ENCODE measurements at places on chromosomes 6 and 20. TPM values are rescaled to one million over a fixed set of nuclear protein-coding genes. Genes with fewer than 3 reads are reported as not detected.

DNA sequence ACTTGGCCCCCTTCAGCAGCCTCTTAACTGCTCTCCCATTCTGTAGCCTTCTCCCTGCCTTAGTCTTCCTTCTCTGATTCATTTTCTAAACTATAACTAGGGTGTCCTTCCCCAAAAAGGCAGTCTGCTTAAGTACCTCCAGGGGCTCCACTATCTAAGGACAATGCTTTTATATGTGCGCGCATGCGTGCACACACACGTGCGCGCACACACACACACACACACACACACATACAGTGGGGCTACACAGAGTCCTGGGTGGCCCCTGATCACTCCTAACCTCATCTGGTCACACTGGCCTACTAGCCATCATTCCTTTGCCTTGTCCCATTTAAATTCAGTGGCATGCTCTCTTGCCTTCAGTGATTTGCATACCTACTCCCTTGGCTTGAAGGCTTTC is 654.3 kb upstream of the CHD6 start:
- DNase-seq, result no peak

DNA sequence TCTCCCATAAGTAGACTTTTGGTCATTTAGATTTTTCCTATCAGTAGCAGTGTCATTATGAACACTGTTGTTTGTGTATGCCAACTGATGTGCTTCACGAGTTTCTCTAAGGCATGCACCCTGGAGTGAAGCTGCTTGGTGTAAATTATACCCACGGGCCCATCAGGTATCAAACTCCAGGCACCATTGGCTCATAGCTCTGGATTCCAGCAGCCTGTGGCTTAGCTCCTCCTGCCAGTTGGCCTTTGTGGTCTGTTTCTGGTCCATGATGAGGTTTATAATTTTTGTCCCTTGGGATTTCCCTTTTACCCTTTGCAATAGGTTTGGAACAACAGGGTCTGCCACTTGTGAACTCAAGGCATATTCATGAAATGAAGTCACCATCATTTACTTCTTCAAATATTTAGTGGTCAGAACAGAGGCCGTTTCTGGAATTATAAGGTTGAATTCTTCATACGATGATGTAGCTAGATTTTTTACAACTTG is 350.5 kb downstream of the PRL start:
- no peak for DNase-seq

- DNase-seq, result no peak
Measured at GRCh38 chr20:54257071-54257816, 49.4 kb downstream of the PFDN4 start.

DNA sequence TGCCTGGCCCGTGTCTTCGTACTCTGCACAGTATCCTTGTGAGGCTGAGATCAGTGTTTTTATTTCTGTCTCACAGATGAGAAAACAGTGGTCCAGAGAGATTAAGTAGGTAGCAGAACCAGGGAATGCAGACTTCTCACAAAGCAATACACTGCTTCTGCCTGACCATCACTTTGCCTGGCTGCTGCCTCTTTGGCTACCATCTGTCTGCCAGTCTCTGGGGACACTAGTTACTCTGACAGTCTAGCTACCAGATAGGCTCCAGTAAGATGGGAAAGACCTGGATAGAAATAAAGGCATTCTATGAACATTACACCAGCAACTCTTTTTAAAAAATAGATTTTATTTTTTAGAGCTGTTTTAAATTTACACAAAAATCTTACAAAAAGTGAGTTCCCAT is 96.9 kb downstream of the PHACTR3 start:
- no peak for DNase-seq

GRCh38 chr20:346640-347316 is at the start of gene NRSN2:
TSS of gene NRSN2 (plus strand) at chr20:347111. CDS start at chr20:349644, 2,533 bp downstream.
- DNase-seq, result no peak

- no peak for DNase-seq
Measured at GRCh38 chr20:51631011-51631950, 88.8 kb upstream of the NFATC2 start.

DNA sequence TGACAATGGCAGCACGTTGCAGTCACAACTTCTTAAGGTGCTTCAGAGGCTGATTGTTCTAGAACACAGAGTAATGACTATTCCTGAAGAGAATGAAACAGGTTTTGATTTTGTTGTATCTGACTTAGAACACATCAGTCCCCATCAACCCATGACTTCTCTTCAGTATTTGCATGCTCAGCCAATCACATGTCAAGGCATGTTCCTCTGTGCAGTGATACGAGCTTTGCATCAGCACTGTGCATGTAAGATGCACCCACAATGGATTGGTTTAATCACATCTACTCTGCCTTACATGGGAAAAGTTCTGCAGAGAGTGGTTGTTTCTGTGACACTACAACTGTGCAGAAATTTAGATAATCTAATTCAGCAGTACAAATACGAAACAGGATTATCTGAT is 54.3 kb downstream of the PGM3 start:
- DNase-seq, result no peak

DNA sequence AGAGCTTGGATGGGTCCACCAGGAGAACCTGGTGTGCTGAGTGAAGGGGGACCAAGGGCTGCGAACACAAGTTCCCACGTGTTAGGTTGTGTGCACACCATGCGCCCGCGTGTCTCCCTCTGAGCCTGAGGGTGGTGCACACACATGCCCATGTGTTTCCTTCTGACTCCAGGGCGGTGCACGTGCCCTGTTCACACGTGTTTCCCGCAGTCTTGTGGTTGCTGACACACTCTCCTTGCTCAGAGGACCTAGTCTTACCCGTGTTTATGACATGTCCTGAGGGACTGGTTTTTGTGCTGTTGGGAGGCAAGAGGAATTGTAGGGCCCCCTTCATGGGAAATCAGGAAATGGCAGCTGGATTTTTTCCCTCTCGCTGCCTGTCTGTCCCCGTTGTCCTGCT is 36.3 kb upstream of the PCMTD2 start:
- DNase-seq, result no peak

- no peak for DNase-seq
Measured at GRCh38 chr20:36092398-36093024, 62.0 kb upstream of the EPB41L1 start.

- DNase-seq, result no peak
Measured at GRCh38 chr6:4319981-4320683, 184.8 kb upstream of the ECI2 start.

GRCh38 chr20:9281803-9282202 is 212.9 kb downstream of the PLCB4 start:
- no peak for DNase-seq

- DNase-seq, result no peak
Measured at GRCh38 chr6:1312473-1313367, 822 bp downstream of the FOXQ1 start.

DNA sequence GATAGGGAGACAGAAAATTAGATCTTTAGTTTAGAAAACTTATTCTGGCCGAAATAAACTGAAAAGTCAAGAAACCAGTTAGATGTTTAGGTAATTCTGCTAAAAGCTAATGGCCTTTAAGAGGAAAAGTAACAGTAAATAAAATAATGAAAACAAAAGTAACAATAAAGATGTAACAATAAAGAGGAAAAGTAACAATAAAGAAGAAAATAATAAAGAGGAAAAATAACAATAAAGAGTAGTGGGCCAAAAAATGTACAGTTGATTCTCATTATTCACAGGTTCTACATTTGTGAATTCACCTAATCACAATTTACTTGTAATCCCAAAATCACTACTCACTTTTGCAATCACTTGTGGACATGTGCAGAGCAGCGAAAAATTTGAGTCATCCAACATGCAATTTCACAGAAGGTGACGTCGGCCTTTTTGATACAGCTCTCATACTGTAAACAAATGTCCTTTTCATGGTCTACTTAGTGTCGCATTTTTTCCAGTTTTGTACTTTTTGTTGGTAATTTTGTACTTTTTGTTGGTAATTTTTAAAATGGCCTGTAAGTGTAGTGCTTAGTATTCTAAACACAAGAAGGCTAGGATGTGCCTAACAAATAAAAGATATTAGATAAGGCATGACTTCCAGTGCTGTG is 24.0 kb downstream of the HBS1L start:
- DNase-seq, result no peak

GRCh38 chr20:63640086-63640485 is 13.1 kb downstream of the STMN3 start:
- DNase-seq, result no peak

DNA sequence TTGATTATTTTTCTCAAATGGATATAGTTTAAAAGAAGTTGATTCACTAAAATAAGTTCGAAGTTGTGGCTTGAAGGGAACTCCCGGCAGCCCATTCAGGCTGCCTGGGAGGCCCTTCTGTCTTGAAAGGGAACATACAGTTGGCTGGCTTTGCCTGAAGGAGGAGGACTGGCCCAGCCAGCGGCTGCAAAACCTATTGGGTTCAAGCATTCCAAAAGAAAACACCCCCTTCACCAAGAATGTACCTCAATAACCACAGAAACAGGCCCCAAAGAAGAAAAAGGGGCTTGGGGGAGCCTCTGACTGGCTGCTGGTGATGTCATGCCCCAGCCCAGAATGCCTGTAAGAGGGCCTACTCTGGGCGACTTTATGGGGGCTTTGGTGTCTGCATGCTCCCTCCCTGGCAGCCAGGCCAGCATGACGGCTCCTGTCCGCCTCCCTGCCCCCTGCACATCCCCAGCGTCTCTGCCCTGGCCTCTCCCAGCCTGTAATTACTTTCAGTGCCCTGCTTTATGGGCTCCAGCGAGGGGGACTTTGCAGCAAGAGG is 36.5 kb downstream of the MAFB start:
- DNase-seq, result no peak

- no peak for DNase-seq
Measured at GRCh38 chr6:165769884-165770283, 106.8 kb upstream of the PDE10A start.

- DNase-seq, result no peak
Measured at GRCh38 chr6:140623498-140623897, 1249.0 kb upstream of the CITED2 start.

GRCh38 chr6:154738551-154738961 is 5.3 kb downstream of the SCAF8 start:
- peak; percentile 14 for DNase-seq

GRCh38 chr6:10421158-10421920 is 6.5 kb upstream of the TFAP2A start:
- no peak for DNase-seq

GRCh38 chr6:40378071-40378724 is 209.0 kb downstream of the LRFN2 start:
- DNase-seq, result no peak

GRCh38 chr6:149508485-149508884 is 23.7 kb upstream of the ZC3H12D start:
- DNase-seq, result no peak

DNA sequence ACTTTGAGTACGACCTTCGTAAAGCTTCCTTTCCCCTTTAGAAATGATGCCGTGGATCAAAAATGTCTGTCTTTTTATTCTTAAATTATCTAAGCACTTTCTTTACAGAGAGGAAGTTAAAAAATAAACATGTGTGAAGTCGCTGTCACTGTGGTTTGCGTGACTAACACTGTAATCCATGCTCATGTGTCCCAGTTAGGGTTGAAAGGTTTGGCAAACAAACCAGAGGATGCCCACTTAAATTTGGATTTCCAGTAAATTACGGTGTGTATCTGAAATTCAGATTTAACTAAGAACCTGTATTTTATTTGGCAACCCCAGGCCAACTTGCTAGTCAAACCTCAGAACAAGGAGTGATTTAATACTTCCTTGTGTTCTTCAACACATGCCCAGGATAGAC is 21.1 kb downstream of the HLA-DRB1 start:
- DNase-seq, result no peak

GRCh38 chr6:118952683-118953082 is 17.7 kb upstream of the MCM9 start:
- no peak for DNase-seq

DNA sequence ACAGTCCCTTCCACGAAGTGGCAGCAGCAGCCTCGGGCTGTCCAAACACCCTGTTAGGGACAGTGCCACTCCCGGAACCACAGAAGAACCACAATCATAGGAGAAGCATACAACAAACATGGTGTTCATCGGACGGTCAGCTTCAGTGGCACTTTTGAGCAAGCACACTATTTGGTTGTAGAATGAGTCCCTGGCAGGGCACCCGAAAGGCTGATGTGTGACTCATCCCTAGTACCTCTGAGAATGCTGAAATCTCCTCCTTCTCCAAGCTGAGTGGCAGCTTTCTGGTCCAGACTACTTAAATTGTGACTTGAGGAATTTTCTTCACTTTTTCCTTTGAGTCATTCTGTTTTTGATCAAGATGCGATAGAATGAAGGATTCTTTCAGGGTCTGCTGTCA is 282.5 kb downstream of the ESR1 start:
- no peak for DNase-seq

- DNase-seq, result no peak
Measured at GRCh38 chr20:44151621-44152416, 35.2 kb downstream of the JPH2 start.

DNA sequence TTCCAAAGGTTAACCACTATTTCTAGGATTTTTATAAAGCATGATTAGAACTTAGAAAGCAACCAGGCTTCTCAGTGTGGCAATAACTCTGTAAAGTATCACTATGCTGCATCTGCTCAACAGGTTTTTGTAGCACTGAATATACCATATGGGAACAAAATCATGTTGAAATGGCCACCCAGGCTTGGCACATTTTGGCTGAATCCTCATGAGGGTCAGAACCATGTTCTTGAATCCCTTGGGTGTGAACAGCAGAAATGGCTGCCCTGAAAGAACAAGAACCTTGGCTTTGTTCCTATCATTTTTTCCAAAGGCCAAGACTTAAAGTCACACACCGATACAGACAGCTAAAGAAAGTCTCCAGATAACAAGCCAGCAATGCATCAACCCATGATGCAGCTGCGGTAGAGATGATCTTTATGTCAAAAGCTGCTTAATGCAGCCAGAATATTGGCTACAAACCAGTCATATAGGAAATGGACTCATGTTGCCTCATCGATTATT is 283.0 kb upstream of the NOX3 start:
- no peak for DNase-seq

Gene TRIM40
- not detected for total RNA-seq

Gene MATN4
- not detected for total RNA-seq

Gene IRF4
- total RNA-seq, result 291 TPM

Gene SEL1L2
- total RNA-seq, result not detected

Gene LAMA2
- not detected for total RNA-seq

Gene DDX43
- total RNA-seq, result not detected

Gene NOTCH4
- total RNA-seq, result 2.1 TPM

Gene POU5F1
- total RNA-seq, result 0.86 TPM

Gene ZCCHC3
- 34.8 TPM for total RNA-seq

Gene EYS
- total RNA-seq, result not detected

Gene VNN1
- total RNA-seq, result not detected

Gene PNPLA1
- total RNA-seq, result not detected

Gene POU3F2
- not detected for total RNA-seq

Gene ARMC2
- 8.9 TPM for total RNA-seq

Gene TCF21
- not detected for total RNA-seq

Gene MUC22
- not detected for total RNA-seq

Gene HLA-DOA
- total RNA-seq, result 65.4 TPM

Gene FOXC1
- total RNA-seq, result not detected

Measured in OCI-LY7 (cell line).